ENCODE measurements at places on chromosomes 7 and 10.

GRCh38 chr10:6120691-6121090 lies 31.9 kb downstream of the RBM17 start:
- no peak for DNase-seq

DNA sequence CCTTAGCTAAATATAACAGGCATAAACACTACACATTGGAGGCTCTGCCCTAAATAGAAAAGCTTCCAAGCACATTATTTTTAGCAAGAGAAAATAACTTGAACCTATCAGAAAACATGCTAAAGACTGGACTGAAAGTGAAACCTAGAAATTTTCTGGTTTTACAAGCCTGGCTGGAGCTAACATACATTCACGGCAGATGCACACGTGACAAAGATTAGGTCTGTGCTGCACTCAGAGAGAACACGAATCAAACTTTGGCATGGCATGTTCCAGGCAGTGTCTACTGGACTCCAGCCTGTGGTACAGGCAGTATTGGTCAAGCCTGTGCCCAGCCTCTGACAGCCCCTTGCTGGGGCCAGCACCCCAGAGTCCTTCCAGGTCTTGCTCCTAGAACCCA lies 94.1 kb upstream of the PCBD1 start:
- DNase-seq = no peak

DNA sequence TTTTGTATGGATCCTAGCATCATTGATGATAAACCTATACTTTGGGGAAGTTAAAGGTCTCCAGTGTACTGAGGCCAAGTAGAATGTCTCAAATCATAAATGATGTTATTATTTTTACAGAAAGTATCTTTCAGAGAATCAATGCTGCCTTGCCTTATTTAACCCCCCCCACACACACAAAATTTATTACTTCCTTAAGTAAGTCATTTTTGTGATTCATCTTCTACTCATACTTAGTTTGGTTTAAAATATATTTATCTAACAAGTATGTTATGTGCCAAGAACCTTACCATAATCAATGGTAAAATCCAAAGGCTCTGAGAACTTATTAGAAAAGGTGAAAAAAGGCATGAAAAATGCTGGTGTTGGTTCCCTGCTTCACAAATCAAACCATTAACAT lies 18.8 kb upstream of the CLDN12 start:
- DNase-seq = no peak

DNA sequence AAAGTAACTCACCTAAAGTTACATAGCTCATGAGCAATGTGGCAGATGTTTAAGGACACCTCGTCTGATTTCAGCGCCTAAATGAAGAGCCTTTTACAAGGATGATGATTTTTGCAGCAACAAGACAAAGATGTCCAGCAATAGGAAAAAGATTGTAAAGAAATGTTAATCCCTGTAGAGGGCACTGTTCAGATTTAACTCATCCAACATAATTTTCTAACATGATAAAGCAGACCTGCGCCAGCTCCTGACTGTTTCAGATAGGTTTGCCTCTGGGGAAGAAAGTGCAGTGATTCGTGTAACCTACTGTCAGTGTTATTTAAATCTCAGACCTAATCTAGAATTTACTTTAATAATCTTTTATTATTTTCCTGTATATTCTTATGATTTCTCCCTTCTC lies 595.2 kb downstream of the AUTS2 start:
- DNase-seq = no peak

DNA sequence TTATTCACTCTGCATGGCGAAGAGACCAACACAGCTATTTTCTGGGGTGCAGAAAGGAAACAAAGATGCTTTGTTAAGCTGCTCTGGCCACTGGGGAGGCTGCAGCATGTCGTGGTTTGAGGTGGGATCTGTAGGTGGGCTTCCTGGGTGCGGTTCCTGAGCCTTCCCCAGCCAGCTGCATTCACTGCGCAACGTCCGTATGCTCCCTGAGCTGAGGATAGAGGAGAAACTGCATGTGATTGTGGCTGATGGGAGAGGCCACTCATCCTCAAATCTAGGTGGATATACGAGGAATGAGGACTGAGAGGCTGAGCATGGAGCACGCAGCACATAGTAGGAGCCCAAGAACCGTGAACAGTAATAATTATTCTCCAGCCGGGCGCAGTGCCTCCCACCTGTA lies 9.9 kb upstream of the DNAAF5 start:
- DNase-seq = no peak

GRCh38 chr10:99569253-99569939 lies 36.7 kb downstream of the NKX2-3 start:
- DNase-seq = no peak

DNA sequence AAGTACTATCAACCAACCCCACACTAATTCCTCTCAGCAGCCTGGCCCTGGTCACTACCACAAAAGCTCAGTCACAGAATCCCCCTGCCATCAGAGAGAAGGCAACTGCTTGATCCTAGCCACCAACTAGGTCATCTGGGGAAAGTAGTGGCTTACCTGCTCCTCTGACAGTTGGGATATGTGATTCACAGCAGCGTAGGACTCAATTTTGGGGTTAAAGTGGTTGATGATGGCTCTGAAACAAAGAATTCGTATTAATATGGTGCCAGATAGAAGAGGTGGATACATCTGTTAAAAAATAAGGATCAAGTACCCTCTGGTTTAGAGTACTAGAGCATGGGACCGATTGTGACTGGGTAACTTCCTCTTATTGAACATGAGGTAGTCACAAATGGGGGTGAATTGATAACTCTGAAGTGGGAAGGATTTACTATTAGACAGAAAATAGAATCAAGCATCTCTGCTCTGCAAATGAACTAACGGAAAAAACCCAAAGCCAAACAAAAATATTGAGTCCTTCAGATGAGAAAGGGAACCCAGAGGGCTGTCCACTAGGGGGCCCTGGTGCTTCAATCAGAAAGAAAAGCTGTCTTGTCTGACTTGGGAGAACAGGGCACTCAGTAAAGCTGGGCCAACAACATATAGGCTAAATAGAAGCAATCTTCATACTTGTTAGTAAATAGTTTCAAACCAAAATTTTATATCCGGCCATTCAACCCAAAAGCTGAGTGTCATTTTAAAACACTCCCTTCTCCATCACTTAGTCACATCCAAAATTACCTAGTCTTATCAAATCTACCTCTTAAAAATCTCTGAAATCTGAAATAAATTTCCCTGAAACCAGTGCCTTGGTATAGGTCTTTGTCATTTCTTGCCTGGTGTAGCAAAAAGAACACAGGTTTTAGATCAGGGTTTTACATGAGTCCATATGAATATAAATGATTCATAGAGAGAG lies 45.9 kb upstream of the KCNIP2 start:
- DNase-seq = no peak

DNA sequence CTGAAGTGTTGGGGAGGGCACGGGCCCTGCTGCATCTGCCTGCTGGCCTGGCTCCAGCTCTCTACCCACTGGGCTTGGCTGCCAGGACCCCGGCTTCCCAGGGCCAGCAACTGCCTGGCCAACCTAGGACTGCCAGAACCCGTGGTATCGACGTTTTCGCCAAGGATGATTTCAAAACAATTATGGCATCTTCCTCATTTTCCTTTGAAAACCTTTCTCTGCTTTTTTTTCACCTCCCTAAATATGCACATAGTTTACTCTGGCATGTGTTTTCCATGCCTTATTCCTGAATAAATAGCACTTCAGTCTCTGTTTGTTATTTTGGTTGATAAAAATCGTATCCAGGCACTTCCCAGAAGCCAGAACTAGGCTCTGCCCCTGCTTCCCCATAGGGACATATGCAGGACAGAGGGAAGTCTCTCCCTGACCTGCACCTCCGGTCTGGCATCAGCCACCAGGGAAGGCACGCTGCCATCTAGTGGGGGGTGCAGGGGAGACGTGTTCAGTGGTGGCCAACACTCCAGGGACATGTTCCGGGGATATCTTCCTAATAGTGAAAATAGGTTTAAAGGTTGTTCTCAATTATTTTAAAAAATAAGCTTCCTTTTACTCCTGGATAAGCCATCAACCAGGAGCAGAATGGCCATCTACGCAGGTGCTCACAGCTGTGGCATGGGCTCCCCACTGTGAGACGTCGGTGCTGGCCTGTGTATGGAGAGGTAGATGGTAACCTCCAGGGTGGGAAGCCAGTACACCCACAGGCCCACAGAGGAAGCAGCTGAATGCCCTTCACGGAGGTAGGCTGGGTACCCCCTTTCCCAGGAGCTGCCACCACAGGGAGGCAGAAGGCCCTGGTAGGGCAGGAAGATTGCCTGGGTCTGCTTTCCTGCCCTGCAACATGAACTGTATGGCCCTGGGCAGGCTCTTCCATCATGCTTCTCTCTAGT lies 30.7 kb upstream of the ANTXRL start:
- DNase-seq = no peak

GRCh38 chr10:106652279-106652678 lies 512.2 kb downstream of the SORCS1 start:
- DNase-seq = peak; percentile 65

- DNase-seq = no peak
Observed at GRCh38 chr10:60446851-60447250, 57.2 kb upstream of the ANK3 start.

- no peak for DNase-seq
Observed at GRCh38 chr10:94299417-94299816, 63.3 kb downstream of the NOC3L start.

DNA sequence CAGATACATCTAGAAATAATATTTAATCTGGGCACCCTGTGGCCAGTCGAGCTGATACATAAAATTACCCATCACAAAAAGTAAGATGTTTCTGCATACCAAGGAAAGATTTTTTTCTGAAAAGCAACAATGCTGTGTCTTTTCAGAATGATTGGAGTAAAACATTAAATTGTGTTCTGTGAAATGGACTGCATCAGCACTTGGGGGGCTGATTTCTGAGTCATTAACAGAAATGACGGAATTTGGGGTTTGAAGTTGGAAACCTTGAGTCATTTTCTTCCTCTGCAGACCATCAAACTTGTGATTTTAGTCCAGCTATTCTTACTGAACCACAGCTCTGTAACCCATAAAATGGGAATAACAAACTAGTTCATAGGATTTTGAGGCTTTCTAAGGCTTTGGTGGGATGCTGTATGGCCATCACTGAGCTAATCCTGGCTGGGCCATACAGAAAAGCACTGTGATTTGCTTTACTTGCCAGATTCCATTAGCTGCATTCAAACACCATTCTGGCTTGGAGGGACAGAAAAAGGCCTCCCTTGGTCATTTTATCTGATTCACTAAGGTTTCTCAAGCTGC lies 739.4 kb upstream of the IGFBP3 start:
- no peak for DNase-seq

GRCh38 chr7:28685242-28685643 lies 272.9 kb downstream of the TRIL start:
- DNase-seq = no peak

DNA sequence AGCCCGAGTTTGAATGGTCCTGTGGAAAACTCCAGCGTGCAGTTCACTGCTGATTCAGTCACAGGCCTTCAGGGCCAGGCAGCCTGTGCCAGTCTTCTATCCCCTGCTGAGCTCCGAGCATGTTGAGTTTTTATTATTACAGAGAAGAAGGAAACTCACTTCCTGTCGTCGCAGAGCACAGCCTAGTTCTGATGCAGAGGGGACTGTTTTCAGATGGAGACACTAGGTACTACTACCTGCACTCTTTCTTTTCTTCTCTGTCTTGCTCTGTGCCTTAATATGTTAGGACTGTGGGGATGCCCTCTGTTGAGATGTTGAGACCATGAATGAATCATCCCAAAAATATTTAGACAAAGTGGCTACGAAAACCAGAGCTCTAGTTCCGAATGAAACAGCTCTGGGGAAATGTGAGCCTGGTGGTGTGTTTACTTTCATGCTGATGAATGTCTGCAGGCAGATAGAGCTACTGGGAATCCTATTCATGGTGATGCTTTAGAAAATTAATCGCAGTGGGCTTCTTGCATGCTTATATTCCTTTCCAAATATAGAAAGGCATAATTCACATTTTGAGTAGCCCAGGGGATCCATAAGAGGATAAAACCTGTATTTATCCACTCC lies 29.6 kb downstream of the CASP7 start:
- DNase-seq = no peak

DNA sequence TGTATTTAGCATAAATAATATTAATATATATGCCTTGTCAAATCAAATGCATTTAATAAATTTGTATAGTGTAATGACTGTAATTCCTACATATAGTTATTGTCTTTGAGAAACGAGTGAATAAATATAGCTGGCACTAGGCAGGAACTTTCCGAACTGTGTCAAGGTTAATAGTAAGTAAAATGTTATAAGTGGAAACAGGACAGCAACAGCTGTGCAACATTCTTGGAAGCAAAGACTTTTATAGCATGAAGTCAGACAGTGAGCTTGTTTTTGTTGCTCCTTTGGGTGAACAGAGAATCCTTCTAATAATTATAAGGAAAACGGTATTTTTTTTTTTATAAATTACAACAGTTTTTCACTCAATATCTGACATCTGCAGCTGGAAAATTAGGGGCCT lies 14.0 kb upstream of the EXOC6 start:
- no peak for DNase-seq

- DNase-seq = no peak
Observed at GRCh38 chr10:106338486-106338885, 826.0 kb downstream of the SORCS1 start.

DNA sequence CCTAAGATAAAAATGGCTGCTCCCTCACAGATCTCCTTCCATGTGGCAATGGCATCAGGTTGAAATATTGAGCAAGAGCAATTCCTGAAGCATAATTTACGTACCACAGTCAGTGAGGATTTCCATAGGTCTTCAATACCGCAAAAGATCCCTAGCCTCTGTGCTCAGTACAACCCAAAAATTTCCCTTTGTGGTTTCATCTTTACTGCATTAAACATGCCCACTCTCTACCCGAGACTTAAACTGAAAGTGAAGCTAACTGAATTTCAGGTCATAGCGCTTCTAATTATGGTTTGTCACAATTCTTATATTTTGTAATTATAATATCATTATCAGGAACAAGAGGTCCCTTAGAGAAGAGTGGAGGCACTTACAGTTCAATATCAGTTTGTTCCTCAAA lies 1071.1 kb downstream of the XPNPEP1 start:
- DNase-seq = no peak

DNA sequence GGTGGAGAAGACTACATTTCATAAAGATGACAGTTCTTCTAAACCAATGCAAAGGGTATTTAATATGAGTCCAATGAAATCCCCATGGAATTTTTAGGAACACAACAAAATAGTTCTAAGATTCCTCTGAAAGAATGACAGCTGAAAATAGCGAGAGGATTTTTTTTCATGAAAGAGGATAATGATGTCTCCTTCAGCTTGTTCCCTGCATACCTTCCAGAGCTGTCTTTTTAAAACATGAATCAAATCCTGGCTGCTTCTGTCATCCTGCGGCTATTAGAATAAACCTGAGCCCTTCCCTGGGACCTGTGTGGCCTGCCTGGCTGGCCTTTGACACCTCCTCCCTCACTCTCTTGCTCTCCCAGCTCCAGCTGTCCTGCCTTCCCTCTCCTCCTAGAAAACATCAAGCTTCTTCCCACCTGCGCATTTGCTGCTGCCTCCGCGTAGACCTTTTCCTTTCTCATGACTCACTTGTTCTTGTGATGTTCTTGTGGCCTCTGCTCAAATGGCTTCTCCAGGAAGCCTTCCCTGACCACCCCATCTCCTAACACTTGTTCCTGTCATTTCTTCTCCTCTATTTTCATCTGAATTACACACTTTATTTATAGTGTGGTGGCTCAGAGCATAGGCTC lies 57.4 kb downstream of the EEPD1 start:
- no peak for DNase-seq

- no peak for DNase-seq
Observed at GRCh38 chr10:3803927-3804741, 19.1 kb upstream of the KLF6 start.

Data from NCI-H1436 treated with DMSO at 0.1 percent for 48 hours (cell line).